RWPE2 (cell line): ENCODE measurements at places on chromosomes 3 and 15.

DNA sequence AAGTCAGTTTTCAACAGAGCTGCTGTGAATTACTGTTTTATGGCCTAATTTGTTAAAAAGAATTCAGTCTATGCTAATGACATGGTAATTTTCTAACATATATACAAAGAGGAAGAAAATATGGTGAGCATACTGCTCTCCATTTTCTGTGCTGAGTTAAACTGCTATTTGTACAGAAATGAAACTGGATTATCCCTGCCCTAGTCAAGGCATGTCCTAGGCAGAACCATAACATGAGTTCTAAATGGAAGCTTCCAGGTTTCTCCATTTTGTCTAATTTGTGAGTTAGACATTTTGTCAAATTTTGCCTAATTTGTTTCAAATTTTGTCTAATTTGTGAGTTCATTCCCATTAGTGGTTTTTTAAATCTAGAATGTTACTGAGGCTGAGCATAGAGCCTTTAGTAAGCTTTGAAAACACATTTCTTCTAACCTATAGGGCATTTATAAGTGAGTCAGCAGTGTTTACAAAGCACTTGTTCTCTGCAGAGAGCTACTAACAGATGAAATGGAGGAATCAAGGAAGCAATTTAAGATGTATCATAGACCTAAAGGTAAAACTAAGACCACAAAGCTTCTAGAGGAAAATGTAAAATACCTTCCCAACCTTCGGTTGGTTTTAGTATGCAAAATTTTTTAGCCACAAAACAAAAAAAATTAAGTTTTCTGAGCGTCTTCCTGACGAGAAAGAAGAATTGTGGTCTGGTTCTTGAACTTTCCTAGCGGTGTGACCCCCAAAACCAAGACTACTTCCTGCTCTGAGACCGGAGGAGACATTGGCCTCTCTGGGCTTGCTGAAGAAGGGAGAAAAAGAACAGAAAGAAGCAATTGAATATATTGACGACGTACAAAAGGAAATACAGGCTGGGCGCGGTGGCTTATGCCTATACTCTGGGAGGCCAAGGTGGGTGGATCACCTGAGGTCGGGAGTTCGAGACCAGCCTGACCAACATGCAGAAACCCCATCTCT, 9.8 kb downstream of the P2RY14 start:
- H3K27me3 ChIP-seq: no peaks in the 10 kb centered on the region
- no peak overlapping the region for H3K4me3 ChIP-seq
- DNase-seq: no peak
- H3K4me1 ChIP-seq: no peaks in the 10 kb centered on the region
- H3K36me3 ChIP-seq: no peaks in the 10 kb centered on the region

DNA sequence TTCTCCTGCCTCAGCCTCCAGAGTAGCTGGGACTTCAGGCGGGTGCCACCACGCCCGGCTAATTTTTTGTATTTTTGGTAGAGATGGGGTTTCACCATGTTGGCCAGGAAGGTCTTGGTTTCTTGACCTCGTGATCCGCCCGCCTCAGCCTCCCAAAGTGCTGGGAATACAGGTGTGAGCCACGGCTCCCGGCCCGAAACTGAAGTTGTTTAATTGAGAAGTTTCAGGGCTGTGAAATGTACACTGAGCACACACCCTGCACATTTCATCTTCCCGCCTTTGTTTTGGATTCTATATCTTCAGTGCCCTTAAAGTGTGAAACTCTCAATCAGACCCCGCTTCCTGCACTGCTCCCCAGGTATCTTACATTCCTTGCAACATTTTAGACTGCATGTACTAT, 149.1 kb downstream of the FNDC3B start:
- peaks cover 16% of the 10 kb centered on the region for H3K4me1 ChIP-seq
- H3K4me3 ChIP-seq: no peak overlapping the region
- peak overlapping the region; percentile 14 for H3K27ac ChIP-seq
- DNase-seq: no peak

DNA sequence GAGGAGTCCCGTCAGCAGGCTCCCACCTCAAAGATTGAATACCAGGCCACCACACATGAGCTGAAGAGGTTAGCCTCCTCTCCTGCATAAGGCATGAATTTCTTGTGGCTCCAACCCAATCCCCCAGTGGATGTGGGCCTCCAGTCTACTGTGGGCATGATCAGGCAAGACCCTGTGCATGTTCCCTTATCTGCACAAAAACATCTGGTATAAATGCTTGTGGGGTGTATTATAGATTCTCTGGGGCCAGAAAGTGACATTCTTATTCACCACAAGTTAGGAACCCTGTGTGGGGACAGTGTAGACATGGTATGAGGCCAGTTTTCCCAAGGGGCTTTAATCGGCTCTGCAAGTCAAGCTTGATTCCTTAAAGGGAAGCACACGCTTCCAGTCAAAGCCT, 18.2 kb upstream of the UBP1 start:
- no peak overlapping the region for H3K4me3 ChIP-seq
- no peak for DNase-seq
- no peaks in the 10 kb centered on the region for H3K27me3 ChIP-seq
- no peak overlapping the region for H3K27ac ChIP-seq
- H3K36me3 ChIP-seq: no peaks in the 10 kb centered on the region
- no peaks in the 10 kb centered on the region for H3K4me1 ChIP-seq

DNA sequence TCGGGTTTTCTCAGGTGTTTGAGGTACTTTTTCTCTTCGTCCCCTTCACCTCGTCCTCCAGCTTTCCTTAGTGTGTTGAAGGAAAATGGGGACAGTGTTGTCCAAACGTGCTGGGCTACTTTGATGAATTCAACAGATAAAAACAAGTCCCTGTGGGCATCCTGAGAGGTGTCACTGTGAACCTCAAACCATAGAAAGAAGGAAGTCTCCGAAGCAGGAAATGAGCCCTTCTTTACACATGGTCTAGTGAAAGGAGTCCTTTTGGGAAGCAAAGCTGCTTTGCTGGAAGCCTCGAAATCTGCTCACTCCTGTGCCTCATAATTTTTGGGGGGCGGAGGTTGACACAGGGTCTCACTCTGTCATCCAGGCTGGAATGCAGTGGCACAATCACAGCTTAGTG, 10.6 kb downstream of the IL17RB start:
- DNase-seq: no peak
- no peak overlapping the region for H3K4me3 ChIP-seq
- 0 out of 2 replicates have a peak, but pooled peaks cover 3% of the 10 kb centered on the region for H3K36me3 ChIP-seq
- H3K27ac ChIP-seq: no peak overlapping the region

GRCh38 chr3:71076361-71077002, 507.0 kb downstream of the FOXP1 start:
- H3K4me1 ChIP-seq: peaks cover 3% of the 10 kb centered on the region
- no peaks in the 10 kb centered on the region for H3K27me3 ChIP-seq
- no peak overlapping the region for H3K27ac ChIP-seq

DNA sequence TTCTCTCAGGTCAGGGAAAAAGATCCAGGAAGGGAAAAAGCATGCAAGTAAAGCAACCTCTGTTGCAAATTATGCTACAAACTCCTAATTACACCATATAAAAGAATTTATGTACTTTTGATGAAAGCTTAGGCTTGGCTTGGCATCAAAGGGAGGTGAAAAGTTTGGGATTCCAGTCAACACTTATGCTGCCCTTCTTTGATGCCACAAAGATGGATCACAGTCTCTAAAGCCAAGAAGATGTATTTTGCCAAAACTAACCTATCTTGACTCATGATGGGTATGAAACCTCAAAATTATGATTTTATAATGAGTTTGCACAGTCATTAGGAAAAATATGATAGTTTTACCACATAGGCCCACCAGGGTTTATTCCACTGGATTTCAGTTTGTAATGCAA, 101.0 kb upstream of the CCDC80 start:
- H3K36me3 ChIP-seq: no peaks in the 10 kb centered on the region
- H3K27me3 ChIP-seq: no peaks in the 10 kb centered on the region
- no peak overlapping the region for H3K4me3 ChIP-seq
- H3K27ac ChIP-seq: no peak overlapping the region
- peaks cover 8% of the 10 kb centered on the region for H3K4me1 ChIP-seq
- DNase-seq: no peak

GRCh38 chr3:17771177-17772017, 29.0 kb upstream of the TBC1D5 start:
- H3K4me1 ChIP-seq: no peaks in the 10 kb centered on the region
- H3K36me3 ChIP-seq: no peaks in the 10 kb centered on the region
- no peak overlapping the region for H3K27ac ChIP-seq
- no peak overlapping the region for H3K4me3 ChIP-seq

GRCh38 chr3:153162513-153163392, 727 bp downstream of the RAP2B start:
- peak overlapping the region; percentile 95 for H3K27ac ChIP-seq
- peaks cover 32% of the 10 kb centered on the region for H3K4me1 ChIP-seq

GRCh38 chr15:33636958-33637357, 326.2 kb downstream of the RYR3 start:
- no peaks in the 10 kb centered on the region for H3K4me1 ChIP-seq
- H3K4me3 ChIP-seq: no peak overlapping the region
- no peaks in the 10 kb centered on the region for H3K36me3 ChIP-seq
- peaks cover 63% of the 10 kb centered on the region for H3K27me3 ChIP-seq
- no peak for DNase-seq

GRCh38 chr15:77371850-77372563, 47.9 kb downstream of the PEAK1 start:
- DNase-seq: no peak
- no peaks in the 10 kb centered on the region for H3K4me1 ChIP-seq
- no peaks in the 10 kb centered on the region for H3K27me3 ChIP-seq
- H3K36me3 ChIP-seq: no peaks in the 10 kb centered on the region

- DNase-seq: no peak
- no peak overlapping the region for H3K4me3 ChIP-seq
- no peaks in the 10 kb centered on the region for H3K4me1 ChIP-seq
- H3K27ac ChIP-seq: no peak overlapping the region
- no peaks in the 10 kb centered on the region for H3K36me3 ChIP-seq
Observed at GRCh38 chr3:58629629-58630028, 36.9 kb downstream of the FAM3D start.

- no peaks in the 10 kb centered on the region for H3K4me1 ChIP-seq
- no peak overlapping the region for H3K4me3 ChIP-seq
- H3K27me3 ChIP-seq: no peaks in the 10 kb centered on the region
- DNase-seq: peak; percentile 27
Observed at GRCh38 chr15:25089577-25089976, 134.8 kb downstream of the SNRPN start.

DNA sequence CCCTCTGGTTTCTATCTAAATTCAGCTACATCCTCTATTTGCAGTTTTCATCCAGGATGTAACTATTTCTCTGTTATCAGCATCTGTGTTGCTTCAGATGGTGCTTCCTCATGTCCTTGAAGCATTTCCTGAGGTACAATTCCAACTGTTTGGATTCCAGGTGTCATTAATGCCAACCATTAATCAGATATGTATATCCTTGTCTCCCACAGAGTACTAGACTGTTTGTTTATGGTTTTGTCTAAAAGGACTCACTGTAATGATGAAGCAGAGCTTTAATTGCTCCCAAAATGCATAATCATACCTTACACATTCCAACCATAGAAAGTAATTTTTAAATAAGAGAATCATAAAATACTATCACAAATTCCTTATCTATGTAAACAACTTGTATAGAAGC, 288.5 kb upstream of the MME start:
- no peaks in the 10 kb centered on the region for H3K36me3 ChIP-seq
- H3K4me3 ChIP-seq: no peak overlapping the region
- peaks cover 29% of the 10 kb centered on the region for H3K4me1 ChIP-seq
- DNase-seq: no peak
